ENCODE measurements at places on chromosomes 1 and 21.

GRCh38 chr1:162672622-162673260 lies 40.5 kb downstream of the DDR2 start:
- DNase-seq, result no peak

GRCh38 chr1:31155216-31155806 lies 84.4 kb downstream of the NKAIN1 start:
- peak; percentile 81 for DNase-seq

DNA sequence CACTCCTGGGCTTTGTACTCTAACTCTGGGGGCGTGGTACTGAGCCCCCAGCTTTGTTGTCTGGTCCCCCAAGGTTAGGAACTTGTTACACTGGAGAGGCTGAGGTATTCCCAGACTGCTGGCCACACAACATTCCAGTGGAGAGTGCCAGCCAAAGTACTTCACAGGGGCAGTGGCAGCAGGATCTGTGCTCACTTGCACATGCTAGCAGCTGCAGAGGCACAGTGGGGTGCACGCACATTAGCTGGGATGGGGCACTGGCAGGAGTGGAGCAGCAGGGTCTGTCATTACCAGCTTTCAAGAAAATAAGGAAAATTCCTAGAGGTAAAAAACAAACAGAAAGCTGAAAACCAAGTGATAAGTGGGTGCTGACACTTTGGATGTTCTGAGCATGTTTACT lies 31.0 kb downstream of the ZNF691 start:
- no peak for DNase-seq

DNA sequence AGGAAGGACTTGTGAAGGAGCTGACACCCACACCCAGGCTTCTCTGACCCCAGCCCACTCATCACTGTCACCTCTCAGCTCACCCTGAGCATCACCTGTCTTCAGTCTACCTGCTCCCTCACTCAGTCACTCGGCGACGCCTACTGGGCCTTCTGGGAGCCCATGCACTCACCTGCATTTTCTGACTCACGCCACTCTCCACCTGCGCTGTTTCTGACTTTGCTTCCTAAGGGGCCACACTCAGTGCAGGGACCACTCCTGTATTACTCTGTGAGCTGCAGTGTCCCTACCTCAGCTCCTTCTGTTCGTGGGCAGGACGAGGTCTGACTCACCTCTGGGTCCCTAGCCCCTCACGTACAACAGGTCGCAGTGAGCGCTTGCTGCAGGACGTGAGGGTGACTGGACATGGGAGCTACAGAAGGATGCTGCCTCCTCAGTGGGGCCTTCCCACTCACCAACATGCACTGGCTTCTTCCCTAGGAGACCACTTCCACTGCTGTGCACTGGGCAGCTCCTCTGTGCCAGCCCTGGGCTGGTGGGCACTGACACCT lies 102.3 kb downstream of the GLIS1 start:
- DNase-seq, result no peak

Data from activated T-cell treated with anti-CD3 and anti-CD28 coated beads, Interleukin-2, amount 50 U/mL, for 72 hours (primary cell).